ENCODE measurements at places on chromosomes 6 and 20.

GRCh38 chr6:97187951-97188350 is 95.1 kb downstream of the MMS22L start:
- no peak for DNase-seq

GRCh38 chr6:137258170-137258569 is 39.0 kb upstream of the IFNGR1 start:
- no peak for DNase-seq

GRCh38 chr6:30061858-30062458 is 893 bp downstream of the POLR1H start:
- DNase-seq, result no peak

DNA sequence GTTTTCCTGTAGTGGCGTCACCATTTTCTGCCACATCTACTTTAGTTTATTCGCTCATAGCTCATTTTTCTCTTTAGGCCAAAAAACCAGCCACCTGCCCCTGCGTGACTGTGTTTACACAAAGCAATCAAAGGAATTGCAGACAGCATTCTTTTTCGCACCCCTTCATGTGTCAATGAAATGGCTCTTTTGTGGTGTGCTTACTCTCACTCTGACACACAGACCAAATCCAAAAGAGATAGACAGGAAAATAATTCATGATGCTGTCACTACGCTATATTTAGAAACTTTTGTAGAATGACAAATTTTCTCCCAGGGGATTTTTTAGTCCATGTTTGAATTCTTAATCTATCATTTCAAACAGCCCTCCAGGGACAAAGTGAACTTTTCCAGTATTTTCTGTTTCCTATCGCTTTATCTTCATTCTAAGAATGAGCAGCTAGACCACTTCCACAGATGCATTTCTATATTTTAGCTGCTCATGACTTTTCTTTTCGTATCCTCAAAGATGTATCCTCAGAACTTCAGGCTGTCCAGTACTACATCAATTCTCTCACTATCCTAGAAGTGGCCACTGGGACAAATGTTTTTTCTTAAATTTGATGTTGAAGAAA is 37.9 kb upstream of the KHDRBS2 start:
- no peak for DNase-seq

- DNase-seq, result no peak
Observed at GRCh38 chr20:61969806-61970205, 95.9 kb downstream of the TAF4 start.

GRCh38 chr6:65943051-65943450 is 236.0 kb upstream of the EYS start:
- DNase-seq, result no peak

DNA sequence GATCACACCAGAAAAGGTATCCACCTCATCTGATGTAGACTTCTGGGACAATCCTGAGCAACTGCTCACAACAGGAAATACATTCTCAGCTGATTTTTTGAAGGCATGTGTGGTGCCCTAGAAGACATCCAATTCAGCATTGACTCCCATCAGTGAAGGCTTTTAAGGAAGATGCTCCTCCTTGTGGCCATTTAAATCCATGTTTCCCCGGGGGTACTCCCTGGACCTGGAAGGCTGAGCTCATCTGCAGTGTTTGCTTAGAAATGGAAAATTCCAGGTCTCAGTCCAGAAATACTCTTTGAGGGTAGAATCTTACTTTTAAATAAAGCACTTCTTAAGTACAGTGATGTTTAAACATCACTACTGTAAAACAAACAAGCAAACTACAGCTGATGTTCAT is 195.5 kb upstream of the PDE10A start:
- DNase-seq, result no peak

All from stimulated activated CD4-positive, alpha-beta T cell treated with anti-CD3 and anti-CD28 coated beads, Interleukin-2, amount 100 ng/mL, for 48 hours (primary cell).